ENCODE measurements at places on chromosomes 7 and 10. TPM values are rescaled to one million over a fixed set of nuclear protein-coding genes. Genes with fewer than 3 reads are reported as not detected.

Gene TYW1B
- 0.80 TPM for total RNA-seq

Gene CHST3
- total RNA-seq = 26.6 TPM

Gene AGR2
- total RNA-seq = not detected

Gene STAG3
- total RNA-seq = 3.3 TPM

Gene ACBD7
- total RNA-seq = 13.1 TPM

Gene WIPF3
- not detected for total RNA-seq

Gene MPP7
- total RNA-seq = not detected

Gene WDFY4
- not detected for total RNA-seq

Gene ZSCAN25
- total RNA-seq = 7.6 TPM

Gene ELOVL3
- total RNA-seq = 3.3 TPM

Gene VCL
- total RNA-seq = 384 TPM

Gene H2BK1
- total RNA-seq = not detected

Gene EPO
- total RNA-seq = not detected

Gene TCF7L2
- 0.88 TPM for total RNA-seq

Gene PLEKHA1
- total RNA-seq = 21.3 TPM

Gene HYAL4
- total RNA-seq = not detected

Gene FXYD4
- not detected for total RNA-seq

Gene HMX2
- total RNA-seq = not detected

Gene FAM171A1
- total RNA-seq = 2.6 TPM

Gene LRRC61
- 3.3 TPM for total RNA-seq

Gene WDR91
- total RNA-seq = 9.9 TPM

Gene OLAH
- not detected for total RNA-seq

Gene TAS2R3
- total RNA-seq = not detected

Data from G401 (cell line).